NCI-H1436 treated with DMSO at 0.1 percent for 48 hours (cell line): ENCODE measurements at places on chromosomes 3 and 15.

DNA sequence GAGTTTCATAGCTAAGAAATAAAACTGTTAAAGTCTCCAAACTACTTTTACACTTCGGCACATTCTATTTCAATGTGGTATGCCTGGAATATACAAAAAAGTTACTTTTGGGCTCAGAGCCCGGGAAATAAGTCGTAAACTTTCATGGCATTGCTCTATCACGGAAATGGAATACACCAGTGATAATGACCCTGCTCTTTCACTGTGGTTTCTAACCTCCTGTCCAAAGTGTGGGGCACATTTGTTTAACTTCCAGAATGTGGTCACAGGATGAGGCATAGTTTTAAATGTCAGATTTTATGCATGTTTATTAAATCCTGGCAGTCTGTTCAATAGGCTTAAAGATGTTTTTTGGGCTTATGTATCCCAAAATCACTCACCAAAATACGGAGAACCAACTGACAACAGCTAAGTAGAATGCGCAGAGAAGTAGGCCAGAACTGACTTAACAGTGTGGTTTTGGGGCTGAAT, 5.1 kb downstream of the CXCR6 start:
- DNase-seq, result no peak

GRCh38 chr3:195284842-195285241, 13.9 kb upstream of the XXYLT1 start:
- DNase-seq, result no peak

DNA sequence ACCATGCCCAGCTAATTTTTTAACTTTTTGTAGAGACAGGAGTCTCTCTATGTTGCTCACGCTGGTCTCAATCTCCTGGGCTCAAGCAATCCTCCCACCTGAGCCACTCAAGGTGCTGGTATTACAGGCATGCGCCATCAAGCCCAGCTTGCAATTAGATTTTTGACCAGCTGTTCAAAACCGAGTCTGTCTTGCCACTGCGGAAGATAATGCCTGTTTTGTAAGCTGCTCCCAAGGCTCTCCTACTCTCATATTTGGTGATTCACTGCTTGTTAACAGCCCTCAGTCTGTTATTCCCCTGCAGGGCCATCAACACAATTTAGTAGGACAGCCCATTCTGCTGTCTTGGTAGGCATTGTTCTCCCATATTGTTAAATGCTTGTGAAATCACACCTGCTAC, 17.8 kb upstream of the MCCC1 start:
- peak; percentile 71 for DNase-seq

DNA sequence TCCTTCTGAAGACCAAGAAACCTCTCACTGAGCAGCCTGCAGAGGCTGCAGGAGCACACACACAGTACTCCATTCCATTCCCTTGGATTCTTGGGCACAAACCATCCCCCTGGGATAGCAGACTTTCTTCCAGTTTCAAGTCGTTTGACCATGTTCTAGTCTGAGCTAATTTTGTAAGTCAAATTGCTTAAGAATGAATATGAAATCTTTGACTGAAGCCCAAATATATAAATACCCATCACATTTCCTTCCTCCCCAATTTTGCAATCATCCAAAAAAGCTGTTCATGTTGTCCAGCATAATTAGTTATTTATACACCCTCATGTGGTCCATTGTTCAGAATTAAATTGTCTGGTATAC, 231.2 kb upstream of the TPRG1 start:
- no peak for DNase-seq

GRCh38 chr3:171242951-171243350, 216.4 kb upstream of the SLC2A2 start:
- DNase-seq, result no peak

DNA sequence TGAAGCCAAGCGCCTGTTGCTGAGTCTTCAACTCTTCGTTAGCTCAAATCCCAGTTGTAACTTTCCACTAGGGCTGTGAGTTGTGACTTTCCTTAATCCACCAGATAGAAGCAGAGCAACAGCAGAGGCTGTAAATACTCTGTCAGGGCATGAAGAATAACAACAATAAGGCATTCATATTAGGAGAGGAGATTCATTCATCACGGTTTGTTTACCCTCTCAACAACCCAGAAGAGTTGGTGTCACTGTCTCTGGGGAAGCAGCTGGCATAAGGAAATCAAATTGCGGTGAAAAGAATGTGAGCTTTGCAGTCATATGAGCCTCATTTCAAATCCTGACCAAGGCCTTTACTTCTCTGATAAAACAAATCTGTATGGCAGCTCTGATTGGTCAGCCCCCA, 184.8 kb downstream of the SHQ1 start:
- DNase-seq, result peak; percentile 74

- DNase-seq, result no peak
Measured at GRCh38 chr3:15591242-15591641, 10.1 kb downstream of the HACL1 start.
